ENCODE measurements at places on chromosomes 11 and 22. TPM values are rescaled to one million over a fixed set of nuclear protein-coding genes. Genes with fewer than 3 reads are reported as not detected.

Gene OSBP
- total RNA-seq: 16.7 TPM

Gene PLAAT3
- 60.1 TPM for total RNA-seq

Gene NAALAD2
- not detected for total RNA-seq

Gene APOBEC3B
- 4.9 TPM for total RNA-seq

Gene EMID1
- 0.24 TPM for total RNA-seq

Gene CTSF
- 1.6 TPM for total RNA-seq
